ENCODE measurements at places on chromosomes 5 and 9.
A peak's percentile ranks its signal among the peaks of the same experiment; 100 is the strongest.

- DNase-seq, result no peak
These were observed 27.2 kb downstream of the CMYA5 start for GRCh38 chr5:79716839-79717238.

GRCh38 chr5:67272453-67273130, 76.0 kb upstream of the CD180 start:
- DNase-seq, result no peak

- DNase-seq, result no peak
These were observed 27.7 kb upstream of the TMOD1 start for GRCh38 chr9:97473717-97474116.

DNA sequence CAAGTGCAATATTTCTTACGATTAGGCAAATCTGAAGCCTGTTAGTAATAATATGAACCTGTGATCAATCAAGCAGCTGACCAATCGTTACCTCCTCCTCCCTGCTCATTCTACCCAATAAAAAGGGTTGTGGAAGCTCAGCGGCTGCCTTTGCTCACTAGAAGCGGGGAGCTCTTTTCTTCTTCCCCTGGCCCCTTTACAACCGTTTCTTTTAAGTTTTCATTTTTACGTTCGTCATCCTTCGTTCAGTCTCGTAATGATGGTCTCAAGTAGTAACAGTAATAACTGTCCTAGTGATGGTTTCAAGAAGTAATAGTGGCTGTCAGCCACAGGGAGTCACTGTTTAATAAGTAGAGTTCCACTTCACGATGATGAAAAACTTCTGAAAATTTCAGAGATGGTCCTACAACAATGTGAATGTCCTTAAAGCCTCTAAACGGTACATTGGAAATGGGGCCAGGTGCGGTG, 6.2 kb downstream of the UGT3A2 start:
- DNase-seq, result no peak

DNA sequence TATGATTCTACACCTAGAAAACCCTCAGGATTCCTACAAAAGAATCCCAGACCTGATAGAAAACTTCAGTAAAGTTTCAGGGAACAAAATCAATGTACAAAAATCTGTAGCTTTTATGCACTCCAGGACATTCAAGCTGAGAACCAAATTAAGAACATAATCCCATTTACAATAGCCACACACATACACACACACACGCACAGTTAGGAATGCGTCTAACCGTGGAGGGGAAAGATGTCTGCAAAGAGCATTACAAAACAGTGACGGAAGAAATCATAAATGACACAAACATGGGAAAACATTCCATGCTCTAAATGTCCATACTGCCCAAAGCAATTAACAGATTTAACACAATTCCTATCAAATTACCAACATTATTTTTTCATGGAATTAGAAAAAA, 51.4 kb upstream of the CAST start:
- no peak for DNase-seq

DNA sequence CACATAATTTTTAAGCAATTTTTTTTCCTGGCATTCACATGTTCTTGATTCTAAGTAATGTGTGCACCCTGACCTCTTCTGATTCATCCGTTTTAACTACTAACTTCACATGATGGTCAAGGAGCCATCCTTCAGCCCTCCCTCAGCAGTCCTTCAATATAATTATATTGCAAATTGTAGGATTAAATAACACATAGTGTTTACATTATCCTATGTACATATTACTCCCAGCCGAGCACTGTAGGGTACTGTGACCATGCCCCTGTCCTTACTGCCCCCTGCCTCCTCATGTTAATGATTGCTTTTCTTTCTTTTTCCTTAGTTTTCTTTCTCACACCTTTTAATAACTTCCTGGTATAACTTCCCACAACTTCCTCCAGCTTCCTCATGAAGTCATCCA, 96.3 kb upstream of the FANCC start:
- DNase-seq, result no peak

GRCh38 chr5:107576736-107577393, 93.9 kb downstream of the EFNA5 start:
- no peak for DNase-seq

GRCh38 chr5:84437673-84438315, 53.1 kb upstream of the EDIL3 start:
- no peak for DNase-seq

GRCh38 chr9:79765466-79765865, 193.7 kb downstream of the TLE4 start:
- DNase-seq, result no peak

DNA sequence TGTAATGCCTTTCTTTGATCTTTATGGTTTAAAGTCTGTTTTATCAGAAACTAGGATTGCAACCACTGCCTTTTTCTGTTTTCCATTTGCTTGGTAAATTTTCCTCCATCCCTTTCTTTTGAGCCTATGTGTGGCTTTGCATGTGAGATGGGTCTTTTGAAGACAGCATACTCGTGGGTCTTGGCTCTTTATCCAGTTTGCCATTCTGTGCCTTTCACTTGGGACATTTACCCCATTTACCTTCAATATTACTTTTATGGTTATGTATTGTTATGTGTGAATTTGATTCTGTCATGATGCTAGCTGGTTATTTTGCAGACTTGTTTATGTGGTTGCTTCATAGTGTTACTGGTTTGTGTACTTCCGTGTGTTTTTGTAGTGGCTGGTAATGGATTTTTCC, 59.2 kb downstream of the YTHDC2 start:
- DNase-seq, result no peak

- no peak for DNase-seq
These were observed 89.8 kb downstream of the FGF10 start for GRCh38 chr5:44299394-44299793.

- DNase-seq, result no peak
These were observed 39.3 kb upstream of the IPPK start for GRCh38 chr9:92709240-92709639.

- no peak for DNase-seq
These were observed 7.7 kb upstream of the GCNT4 start for GRCh38 chr5:75059912-75060545.

GRCh38 chr9:100437860-100438805, 11.2 kb downstream of the MSANTD3 start:
- peak; percentile 30 for DNase-seq

DNA sequence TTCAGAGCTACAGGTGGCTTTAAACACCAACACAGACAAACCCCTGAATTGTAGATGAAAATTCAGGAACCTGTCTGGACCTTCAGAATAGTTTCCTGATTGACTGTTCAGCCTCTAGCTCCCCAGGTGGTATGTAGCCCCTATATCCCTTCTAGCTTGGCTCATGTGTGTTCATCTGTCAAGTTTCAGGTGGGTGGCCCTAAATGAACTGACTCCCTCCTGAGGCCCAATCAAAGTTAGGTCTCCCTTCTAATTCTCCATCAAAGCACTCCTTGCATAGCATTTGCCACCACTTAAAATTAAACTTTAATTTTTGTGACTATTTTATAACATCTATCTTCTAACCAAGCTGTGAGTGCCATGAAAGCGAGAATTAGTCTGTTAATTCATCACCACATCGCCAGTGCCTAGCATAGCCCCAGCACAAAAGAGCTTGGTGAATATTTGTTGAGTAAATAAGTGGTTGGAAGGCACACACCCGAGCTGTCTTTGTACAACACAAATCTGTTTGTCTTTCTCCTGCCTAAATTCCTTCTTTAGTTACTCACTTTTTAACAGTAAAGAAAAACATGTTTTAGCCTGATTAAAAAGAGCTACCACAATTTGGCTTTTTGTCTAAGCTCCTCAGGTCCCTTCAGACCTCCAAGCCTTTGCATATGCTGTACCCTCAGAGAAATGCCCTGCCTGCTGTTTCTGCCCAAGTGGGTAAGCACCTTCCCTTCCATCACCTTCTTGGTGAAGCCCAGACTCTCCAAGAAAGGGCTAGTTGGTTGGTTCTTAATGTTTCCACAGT, 138.1 kb upstream of the HMHB1 start:
- no peak for DNase-seq

GRCh38 chr5:119402081-119402480, 46.3 kb downstream of the TNFAIP8 start:
- DNase-seq, result no peak

- no peak for DNase-seq
These were observed 12.5 kb upstream of the CARD9 start for GRCh38 chr9:136386018-136386417.

DNA sequence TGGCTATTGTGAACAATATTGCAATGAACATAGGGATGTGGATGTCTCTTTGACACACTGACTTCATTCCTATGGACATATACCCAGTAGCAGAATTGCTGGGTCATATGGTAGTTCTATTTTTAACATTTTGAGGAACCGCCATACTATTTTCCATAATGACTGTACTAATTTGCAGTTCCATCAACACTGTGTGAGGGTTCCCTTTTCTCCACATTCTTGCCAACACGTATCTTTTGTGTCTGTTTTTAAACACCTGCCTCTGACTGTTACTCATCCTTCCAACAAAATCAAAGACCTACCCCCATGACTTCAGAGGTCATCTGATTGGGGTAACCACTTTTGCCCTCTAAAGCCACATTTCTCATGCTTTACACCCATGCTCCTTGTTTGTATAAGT, 133.5 kb downstream of the MED27 start:
- DNase-seq, result no peak

- DNase-seq, result no peak
These were observed 1.1 kb upstream of the IRF1 start for GRCh38 chr5:132491368-132492364.

DNA sequence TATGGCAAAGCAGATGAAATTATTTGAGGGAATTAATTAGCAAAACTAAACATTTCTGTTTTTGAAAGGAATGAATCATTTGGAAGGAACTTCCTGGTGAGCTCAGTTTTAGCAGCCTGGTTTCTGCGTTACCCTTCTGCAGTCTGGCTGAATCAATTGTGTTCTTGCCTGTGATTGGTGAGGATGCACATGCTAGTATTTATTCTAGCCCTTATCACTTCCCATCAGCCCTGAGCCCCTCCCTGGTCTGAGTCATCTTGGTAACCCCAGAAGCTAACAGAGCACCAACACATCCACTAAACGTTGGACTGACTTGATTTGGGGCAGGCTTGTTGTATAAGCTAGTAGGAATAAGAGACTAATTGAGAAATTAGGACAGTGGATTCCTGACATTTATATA, 6.6 kb downstream of the TJP2 start:
- no peak for DNase-seq

DNA sequence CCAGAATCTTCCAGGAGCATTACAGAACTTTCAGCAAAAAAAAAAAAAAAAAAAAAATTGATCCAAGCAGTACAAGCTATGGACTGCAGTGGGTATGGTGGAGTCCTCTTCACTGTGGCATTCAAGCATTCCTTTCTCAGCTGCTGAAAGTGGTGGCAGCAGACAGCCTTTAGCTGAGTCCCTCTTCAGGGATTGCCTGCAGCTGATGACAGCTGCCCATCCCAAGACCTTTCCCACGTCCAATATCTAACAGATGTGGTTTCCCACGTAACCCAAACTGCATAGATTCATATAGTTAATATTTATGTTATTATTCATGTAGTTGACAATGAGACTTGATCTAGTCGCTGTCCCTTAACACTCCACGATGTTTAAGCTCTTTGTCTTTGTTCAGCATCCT, 475.9 kb downstream of the TLE1 start:
- DNase-seq, result no peak

GRCh38 chr5:92283521-92283920, 900.4 kb upstream of the ARRDC3 start:
- no peak for DNase-seq

GRCh38 chr5:142422429-142422828, 97.6 kb upstream of the SPRY4 start:
- DNase-seq, result no peak

DNA sequence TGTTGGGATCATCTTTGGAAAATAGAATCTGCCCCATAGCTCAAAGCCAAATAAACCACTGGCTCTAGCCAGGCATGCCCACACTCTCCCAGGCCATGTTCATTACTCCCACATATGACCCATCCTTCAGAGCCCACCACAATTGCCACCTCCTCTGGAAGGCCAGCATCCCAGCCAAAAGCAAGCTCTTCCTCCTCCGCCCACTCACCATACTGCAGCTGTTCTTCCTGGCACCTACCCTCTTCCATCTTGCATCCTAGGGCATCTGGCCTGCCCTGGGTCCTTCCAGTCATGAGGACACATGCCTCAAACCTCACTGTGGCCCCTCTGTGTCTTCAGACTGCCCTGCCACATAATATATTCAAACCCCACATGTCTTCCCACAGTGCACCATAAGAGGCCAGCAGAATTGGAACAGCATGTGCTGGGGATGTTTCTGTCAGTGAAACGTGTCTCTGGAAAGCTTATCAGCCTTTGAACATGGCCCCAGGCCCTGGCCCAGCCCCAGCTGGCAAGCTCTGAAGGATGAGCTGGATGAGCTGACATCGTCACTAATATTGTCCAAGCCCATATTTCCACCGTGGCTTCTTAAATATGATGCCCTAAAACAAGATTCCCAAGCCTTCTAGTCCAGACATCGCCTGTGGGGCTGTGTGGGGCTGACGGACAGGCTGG, 230.8 kb downstream of the AGTPBP1 start:
- DNase-seq, result no peak

DNA sequence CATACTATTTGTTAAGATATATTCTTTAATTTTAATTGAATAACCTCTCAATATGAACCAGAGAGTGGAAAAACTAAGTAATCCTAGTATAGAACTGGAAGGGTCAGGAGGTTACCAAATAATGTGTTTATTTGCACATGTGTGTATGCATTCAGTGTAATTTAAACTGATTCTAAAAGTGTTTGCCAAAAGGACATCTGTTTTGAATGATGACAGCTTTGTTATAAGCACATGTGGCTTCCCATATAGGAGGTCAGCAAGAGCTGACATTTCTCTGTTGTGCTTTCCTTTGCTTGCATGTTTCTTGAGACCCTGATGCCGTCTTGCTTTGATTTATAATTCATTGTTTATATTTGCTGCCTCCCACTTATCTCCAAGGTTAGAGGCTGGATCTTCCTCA, 383.4 kb downstream of the BRINP1 start:
- no peak for DNase-seq

GRCh38 chr5:173103411-173103810, 40.9 kb upstream of the BNIP1 start:
- DNase-seq, result no peak

DNA sequence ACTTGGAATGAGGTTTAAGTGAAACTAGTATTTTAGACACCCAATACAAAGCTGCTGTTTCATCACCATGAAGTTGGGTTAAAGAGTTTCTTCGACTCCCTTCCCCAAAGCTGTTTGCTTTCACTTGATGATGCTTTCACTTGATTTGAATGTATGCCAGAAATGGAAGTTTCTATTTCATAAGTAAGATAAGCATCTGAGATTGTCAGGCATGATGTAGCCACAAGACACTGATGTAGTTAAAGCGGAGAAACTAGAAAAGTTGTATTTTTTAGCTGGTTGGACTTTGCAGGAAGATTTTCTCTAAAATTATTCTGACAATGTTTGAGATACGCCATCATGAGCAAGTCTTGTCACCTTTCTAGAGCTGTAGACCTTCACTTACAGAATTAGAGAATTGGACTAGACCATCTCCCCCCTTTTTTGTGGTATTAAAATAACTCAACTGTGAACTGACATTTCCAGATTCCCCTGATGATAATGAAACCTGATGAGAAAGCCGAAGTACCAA, 20.0 kb downstream of the MOCS2 start:
- no peak for DNase-seq

DNA sequence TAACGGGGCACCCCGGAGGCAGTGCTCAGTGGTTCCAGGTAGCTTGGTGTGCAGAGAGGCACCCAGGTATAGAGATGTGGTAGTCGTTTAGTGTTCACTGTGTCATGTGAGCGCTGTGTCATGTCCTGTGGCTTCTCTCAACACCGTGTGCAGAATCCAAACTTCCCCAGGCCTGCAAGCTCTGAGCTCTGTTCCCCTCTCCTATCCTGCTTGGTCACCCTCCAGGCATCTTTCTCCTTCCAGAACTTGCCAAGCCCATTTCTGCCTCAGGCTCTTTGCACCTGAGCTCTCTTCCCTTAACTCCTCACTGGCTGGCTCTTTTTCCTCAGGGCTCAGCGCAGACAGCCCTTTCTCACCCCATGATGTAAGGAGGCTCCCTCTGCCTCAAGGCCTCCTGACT, 64.8 kb downstream of the CARTPT start:
- DNase-seq, result no peak

Data from stimulated activated CD8-positive, alpha-beta memory T cell treated with anti-CD3 and anti-CD28 coated beads, Interleukin-4, amount 100 ng/mL, for 4 hours (primary cell).